ENCODE measurements at places on chromosomes 4 and X. TPM values are rescaled to one million over a fixed set of nuclear protein-coding genes. Genes with fewer than 3 reads are reported as not detected.

The SLIT2 gene
- 10.5 TPM for total RNA-seq

The CFP gene
- total RNA-seq: 0.33 TPM

The TASL gene
- total RNA-seq: not detected

The NUDT11 gene
- 10.3 TPM for total RNA-seq

The TAF1 gene
- total RNA-seq: 59.3 TPM

The CT45A8 gene
- total RNA-seq: not detected

The CDS1 gene
- total RNA-seq: 0.17 TPM

The ATOH1 gene
- not detected for total RNA-seq

The SYAP1 gene
- 35.8 TPM for total RNA-seq

The GAGE2A gene
- total RNA-seq: not detected

The ATP1B4 gene
- not detected for total RNA-seq

The GLOD5 gene
- total RNA-seq: not detected

The CXCL3 gene
- total RNA-seq: 10.6 TPM

The FAM184B gene
- not detected for total RNA-seq
